Psoas muscle (tissue), 8 donors: ENCODE measurements at places on chromosomes 16 and 17. TPM values are rescaled to one million over a fixed set of nuclear protein-coding genes. Genes with fewer than 3 reads are reported as not detected.
A peak's percentile ranks its signal among the peaks of the same experiment; 100 is the strongest.

Gene DYNLRB2
- not detected for total RNA-seq

Gene KRT28
- not detected for total RNA-seq

Gene WIPF2
- total RNA-seq: 6.8 TPM

Gene MBTPS1
- total RNA-seq: 31.8 TPM

Gene MT1M
- total RNA-seq: 22.8 TPM

- DNase-seq: no peak
Observed at GRCh38 chr16:1723450-1724147, 17.6 kb downstream of the MAPK8IP3 start.

GRCh38 chr16:75379911-75380847, 53.1 kb downstream of the CFDP1 start:
- no peak for DNase-seq

GRCh38 chr17:14919631-14920213, 345.4 kb downstream of the PMP22 start:
- DNase-seq: no peak

- DNase-seq: no peak
Observed at GRCh38 chr16:67413978-67414911, 2.0 kb downstream of the ZDHHC1 start.

DNA sequence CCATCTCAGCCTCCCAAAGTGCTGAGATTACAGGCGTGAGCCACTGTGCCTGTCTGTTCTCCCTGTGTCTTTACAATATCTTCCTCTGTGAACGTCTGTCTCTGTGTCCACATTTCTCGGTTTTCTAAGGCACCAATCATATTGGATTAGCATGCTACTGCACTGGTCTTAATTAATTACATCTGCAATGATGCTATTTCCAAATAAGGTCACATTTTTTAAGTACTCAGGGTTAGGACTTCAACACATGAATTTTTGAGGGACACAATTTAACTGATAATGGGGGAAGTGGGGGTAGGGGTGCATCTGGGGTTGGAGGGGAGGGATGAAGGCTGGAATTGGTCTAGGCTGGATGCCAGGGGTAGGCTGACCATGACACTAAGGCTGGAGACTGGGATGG, 102.6 kb downstream of the N4BP1 start:
- no peak for DNase-seq

GRCh38 chr16:69486724-69487123, 62.3 kb downstream of the CYB5B start:
- DNase-seq: no peak

DNA sequence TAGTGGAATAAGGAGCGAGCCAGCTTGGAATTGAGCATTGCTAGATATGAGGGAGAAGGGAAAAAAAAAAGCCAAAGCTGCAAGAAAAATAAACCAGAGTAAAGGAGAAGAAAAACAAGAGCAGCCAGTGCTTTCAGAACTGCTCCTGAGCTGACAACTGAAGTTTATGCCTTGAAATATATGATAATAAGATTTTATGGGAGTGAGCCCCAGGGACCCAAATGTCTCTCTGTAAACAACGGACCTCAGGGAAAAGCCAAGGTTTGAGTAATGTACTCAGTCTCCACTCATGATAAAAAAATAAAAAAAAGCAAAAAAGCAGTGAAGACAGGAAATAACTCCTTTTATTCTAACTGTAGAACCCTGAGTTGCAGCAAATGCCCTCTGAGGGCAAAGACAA, 132.6 kb downstream of the SNX11 start:
- DNase-seq: no peak

GRCh38 chr17:71334048-71334751, 786.6 kb upstream of the SOX9 start:
- no peak for DNase-seq

DNA sequence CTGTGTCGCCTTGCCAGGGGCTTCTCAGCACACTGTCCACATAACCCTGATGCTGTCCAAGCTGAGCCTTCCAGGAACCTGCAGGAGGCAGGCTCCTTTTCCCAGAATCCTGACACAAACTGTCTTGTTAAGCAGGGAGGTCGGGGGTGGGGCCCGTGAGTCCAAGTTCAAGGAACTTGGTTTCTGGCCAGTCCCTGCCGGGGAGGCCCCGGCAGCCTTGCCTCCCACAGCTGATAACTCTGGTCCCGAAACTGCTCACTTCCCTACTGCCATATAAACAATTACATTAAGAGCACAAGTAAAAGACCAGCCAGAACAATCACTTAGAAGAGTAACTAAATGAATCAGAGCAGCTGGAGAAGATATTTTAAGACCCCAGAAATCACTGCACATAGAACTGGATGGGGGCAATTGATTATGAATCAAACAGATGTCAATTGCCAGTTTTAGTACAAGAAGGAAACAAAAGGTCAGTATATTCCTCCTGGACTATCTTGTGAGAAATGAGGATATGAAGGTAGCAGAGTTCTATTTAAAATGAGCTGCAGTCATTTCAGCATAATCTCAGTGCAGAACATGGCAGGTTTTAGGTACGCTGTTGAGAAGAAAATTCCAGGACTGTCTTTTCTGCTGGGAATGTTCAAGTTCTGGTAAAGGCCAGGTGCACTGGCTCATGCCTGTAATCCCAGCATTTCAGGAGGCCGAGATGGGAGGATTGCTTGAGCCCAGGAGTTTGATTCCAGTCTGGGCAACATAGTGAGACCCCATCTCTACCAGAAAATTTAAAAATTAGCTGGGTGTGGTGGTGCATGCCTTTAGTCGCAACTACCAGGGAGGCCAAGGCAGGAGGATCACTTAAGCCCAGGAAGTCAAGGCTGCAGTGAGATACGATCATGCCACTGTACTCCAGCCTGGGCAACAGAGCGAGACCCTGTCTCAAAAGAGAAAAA, 169.8 kb downstream of the PITPNC1 start:
- peak; percentile 56 for DNase-seq

GRCh38 chr16:86289304-86289703, 221.0 kb upstream of the FOXF1 start:
- no peak for DNase-seq

- no peak for DNase-seq
Observed at GRCh38 chr16:5882087-5882640, 784.6 kb upstream of the EEF2KMT start.
